ENCODE measurements at places on chromosomes 4 and X.

DNA sequence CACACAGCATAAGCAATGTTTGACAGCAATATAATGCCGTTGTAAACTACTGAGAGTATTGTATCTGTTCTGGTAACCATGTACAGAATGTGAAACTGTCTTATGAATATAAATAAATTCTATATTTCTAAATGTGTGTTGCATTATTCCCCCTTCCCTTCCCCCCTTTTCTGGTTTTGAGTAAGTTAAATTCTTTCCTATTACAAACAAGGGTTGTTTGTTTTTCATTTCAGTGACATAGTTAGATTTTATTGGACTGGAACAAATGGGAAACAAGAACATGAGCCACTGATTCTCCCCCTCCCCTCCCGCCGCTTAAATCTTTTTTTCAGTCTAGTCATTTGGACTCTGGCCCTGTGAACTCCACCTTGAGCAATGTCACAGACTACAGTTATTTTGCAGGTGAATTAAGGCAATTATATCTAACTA is 69.8 kb downstream of the GPAT3 start:
- no peak for DNase-seq

- no peak for DNase-seq
Observed at GRCh38 chrX:152530967-152531366, 79.9 kb upstream of the GABRA3 start.

DNA sequence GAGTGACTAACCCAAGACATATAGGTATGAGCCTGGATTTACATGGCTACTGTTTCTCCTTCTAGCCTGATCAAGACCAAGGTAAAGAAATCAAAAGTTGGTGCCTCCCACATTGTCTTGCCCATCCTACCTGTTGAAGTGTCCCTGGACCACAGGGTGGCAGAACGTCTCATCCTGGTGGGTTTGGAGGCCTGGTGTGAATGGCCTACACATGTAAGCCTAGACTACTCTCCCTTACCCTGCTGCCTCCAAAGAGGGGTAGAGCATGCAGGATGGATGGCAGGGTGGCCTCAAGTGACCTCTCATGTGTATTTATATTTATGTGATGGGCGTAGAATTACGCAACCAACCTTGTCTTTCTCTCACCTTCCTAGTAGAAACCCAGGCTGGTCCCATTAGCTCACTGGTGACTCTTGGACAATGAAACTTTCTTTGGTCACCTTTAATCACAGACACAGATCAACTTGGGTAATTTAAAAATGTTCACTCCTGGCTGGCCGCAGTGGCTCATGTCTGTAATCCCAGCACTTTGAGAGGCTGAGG is 73.3 kb upstream of the SOD3 start:
- DNase-seq = no peak

- DNase-seq = no peak
Observed at GRCh38 chr4:102511830-102512605, 10.9 kb downstream of the NFKB1 start.

DNA sequence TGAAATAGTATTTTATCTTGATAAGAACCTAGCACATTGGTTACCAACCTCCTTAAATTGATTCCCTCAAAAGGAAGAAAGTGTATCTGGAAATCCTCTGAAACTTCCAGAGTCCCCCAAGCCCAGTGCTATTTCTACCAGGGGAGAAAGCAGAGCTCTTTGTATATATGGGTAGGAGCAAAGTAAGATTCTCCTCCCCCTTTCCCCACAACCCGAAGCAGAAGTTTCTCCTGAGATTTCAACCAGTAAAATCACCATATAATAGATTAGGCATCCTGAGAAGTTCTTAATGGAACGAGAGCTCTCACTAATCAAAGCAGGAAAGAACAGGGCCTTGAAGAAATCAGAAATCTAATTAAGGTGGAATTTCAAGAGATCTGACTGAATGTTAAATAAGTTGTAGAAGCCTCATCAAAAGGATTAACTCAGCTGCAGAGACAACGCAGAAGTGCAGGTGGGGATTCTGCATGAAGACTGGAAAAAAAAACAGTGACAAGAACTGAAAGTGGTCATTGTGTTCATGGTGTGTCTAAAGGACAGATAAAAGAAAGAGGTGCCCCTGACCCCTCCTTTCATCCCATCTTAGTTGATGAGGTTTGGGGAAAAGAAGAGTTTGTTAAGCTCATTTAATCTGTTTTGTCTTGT is 39.1 kb downstream of the VSIG4 start:
- no peak for DNase-seq

DNA sequence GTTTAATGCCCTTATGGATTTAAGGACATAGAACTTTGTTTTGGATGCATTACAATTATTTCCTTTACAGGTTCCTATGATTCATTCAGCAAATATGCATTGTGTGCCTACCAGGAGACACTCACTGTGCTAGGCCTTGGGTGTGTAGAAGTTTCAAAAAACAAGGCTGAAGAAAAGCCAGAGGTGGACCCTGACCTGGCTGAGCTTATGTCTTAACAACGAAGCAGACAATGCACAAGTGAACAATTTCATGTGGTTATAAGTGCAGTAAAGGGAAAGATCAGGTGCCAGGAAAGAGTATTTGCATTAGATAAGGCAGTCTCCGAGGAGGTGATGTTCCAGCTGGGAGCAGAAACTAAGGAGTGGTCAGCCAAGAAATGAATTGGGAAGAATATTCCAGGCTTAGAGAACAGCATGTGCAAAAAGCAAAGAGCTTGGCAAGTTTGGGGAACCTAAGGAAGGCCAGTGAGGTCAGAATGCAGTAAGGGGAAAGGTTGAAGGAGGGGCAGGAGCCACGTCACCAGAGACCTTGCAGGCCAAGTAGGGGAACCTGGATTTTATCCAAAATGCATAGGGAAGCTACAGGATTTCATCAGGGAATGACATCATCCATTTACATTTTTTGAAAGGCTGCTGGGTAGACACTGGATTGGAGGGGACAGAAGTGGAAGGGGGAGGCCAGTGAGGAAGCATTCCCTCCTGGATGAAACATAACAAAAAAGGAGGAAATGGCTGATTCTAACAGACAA is 193.6 kb downstream of the SOWAHB start:
- DNase-seq = no peak

DNA sequence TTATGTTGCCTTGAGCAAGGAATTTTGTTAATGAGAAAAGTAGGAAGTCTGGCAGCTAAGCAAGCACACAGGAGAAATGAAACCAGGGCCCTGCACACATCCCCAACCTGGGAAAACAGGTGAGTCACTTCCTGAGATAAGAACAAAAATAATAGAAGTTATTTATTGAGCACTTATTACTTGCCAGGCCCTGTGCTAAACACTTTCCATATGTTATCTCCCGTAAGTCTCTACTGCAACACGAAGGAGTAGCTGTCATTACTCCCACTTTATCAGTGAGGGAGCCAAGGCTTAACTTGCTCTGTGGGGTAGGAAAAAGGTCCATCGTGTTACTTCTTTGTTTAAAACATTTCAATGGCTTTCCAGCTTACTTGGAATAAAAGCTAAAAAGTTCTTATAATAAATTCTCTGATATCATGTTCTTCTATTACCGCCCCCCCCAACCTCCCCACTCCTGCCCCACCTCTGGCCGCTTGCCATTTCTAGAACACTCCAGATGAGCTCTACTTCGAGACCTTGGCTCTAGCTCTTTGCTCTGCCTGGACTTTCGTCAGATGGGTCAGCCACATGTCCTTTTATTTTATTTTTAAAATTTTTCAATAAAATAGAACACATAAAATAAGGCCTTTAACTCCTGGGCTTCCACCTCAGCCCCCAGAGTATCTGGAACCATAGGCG is 36.3 kb upstream of the PLAC8 start:
- no peak for DNase-seq

GRCh38 chrX:2708592-2709188 is 17.6 kb downstream of the CD99 start:
- DNase-seq = no peak

- DNase-seq = no peak
Observed at GRCh38 chrX:24369816-24370215, 9.4 kb downstream of the SUPT20HL1 start.

DNA sequence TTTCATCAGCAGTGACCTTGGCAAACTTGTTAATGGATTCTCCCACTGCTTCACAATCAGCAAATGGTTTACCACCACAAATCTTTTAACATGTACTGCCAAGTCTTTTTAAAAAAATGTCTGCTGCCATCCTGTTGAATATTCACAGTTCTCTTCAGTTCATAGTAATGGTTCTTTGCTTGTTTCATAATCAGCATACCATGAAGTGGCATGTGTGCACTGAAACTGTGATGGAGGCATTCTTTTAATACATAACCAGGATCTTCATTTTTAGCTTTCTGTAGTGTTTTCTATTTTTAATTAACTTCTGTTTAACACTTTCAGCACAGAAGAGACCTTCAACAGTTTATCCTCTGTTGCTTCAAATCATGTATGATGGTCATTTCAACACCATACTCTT is 230.1 kb upstream of the ARSJ start:
- no peak for DNase-seq

DNA sequence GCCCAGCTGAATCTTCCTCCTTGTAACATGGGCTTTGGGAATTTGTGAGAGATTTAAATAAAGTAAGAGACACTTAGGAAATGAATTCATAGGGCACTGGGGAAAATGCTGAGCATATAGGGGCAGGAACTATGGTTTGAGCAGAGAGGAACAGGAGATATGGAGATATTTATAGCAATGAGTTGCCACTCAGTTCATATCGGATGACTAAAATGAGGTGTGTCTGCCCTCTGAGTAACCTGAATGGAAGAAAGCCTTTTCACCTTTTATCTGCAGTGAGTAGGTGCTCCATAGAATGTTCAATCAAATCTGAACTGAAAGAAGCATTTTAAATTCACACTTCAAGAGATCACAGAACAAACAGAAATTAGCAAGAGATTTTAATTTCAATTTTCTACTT is 105.7 kb downstream of the CEP44 start:
- DNase-seq = no peak

DNA sequence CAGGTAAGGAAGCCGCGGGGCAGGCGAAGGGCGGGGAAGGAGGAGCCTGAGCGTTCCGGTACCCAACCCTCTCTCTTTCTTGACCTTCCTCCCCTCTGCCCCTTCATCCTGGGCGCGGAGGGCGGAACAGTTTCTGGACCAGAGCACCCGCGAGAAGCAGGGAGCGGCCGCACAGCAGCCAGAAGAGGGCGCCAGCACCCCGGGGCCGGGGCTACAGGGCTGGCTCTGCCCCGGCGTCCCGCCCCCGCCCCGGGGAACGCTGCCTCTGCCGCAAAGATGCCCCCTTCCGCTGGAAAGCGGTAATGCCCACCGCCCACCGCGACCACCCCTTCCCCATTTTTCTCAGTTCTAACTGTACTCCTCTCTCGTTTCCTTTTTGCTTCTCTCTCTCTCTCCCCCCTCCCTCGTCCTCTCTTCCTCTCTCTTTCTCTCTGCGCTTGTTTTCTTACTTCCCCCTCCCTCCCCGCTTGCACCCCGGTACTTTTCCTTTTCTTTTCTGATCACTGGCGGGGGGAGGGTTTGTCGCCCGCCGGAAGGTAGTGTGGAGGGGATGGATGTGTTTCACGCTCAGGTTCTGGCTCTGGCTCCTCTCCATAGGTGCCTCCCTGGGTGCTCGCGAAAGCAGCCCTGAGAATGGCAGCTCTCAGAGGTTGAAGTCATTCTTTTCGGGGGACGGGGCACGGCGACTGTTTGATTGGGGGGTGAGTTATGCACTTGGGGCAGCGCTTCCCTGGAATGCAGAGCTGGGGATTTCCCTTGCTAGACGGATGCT is 13.1 kb upstream of the PRDM8 start:
- peak; percentile 84 for DNase-seq

GRCh38 chrX:2928191-2928582 is 952 bp downstream of the ARSD start:
- no peak for DNase-seq

DNA sequence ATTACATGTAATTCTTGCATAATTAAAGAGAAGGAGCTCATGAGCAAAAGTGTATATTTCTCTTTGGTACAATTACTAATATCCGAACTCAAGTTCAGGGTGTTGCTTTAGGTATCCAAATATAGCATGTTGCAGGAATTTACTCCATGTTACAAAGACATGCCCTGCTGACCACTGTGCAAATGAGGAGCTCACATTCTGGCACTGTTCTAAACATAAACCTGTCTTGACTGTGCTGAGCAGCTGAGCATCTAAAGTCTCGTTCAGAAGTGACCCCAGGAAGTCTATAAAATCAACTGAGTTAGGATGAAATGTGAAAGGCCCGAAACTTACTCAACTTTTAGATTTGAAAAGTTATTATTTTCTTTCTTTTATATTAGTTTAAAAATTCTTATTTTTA is 124.3 kb downstream of the STIM2 start:
- DNase-seq = no peak

GRCh38 chr4:120198411-120198810 is 131.8 kb upstream of the MAD2L1 start:
- DNase-seq = no peak

GRCh38 chr4:121517241-121517640 is 136.4 kb upstream of the QRFPR start:
- no peak for DNase-seq

- DNase-seq = no peak
Observed at GRCh38 chr4:26431461-26432180, 58.7 kb downstream of the CCKAR start.

GRCh38 chr4:140742838-140743193 is 13.4 kb downstream of the TBC1D9 start:
- DNase-seq = no peak

- DNase-seq = no peak
Observed at GRCh38 chr4:186807808-186808629, 84.4 kb upstream of the FAT1 start.

- DNase-seq = no peak
Observed at GRCh38 chr4:147899512-147899911, 167.6 kb downstream of the ARHGAP10 start.

DNA sequence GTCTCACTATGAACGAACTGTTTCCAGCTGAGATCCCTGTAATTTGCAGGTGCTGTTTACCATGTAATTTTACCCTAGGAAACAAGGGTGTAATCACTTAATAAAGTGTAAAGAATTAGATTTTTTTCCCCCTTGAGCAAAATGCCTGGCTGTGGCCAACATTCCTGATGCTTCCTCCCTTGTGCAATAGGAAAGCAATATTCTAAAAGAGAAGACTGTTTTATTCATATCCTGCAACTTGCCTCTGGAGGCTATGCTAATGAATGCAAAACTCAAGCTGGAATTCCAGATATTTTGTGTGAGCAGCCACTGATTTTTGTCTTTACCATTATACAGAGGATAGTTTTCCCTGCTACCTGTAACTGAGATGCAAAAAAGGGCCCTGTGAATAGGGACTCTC is 98.0 kb downstream of the AWAT2 start:
- no peak for DNase-seq

- no peak for DNase-seq
Observed at GRCh38 chr4:8004066-8004465, 64.4 kb upstream of the AFAP1 start.

- no peak for DNase-seq
Observed at GRCh38 chr4:157908691-157909090, 264.1 kb downstream of the GASK1B start.
